Activated naive CD4-positive, alpha-beta T cell (primary cell): ENCODE measurements at places on chromosomes 2 and 18.

DNA sequence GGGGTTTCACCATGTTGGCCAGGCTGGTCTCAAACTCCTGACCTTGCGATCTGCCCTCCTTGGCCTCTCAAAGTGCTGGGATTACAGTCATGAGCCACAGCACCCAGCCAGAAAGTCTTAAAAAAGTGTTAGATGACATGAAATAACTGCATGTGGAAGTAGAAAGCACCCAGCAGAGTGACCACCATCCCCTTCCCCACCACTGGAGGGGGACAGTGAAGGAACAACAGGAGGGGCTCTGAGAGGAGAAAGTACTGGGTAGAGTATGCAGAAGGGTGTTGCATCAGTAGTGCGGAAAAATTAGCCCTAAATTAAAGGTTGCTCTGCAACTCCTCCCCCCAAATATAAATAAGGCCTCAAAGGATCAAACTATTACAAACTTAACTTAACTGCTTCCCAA lies 230.5 kb downstream of the ZNF521 start:
- no peak for DNase-seq

DNA sequence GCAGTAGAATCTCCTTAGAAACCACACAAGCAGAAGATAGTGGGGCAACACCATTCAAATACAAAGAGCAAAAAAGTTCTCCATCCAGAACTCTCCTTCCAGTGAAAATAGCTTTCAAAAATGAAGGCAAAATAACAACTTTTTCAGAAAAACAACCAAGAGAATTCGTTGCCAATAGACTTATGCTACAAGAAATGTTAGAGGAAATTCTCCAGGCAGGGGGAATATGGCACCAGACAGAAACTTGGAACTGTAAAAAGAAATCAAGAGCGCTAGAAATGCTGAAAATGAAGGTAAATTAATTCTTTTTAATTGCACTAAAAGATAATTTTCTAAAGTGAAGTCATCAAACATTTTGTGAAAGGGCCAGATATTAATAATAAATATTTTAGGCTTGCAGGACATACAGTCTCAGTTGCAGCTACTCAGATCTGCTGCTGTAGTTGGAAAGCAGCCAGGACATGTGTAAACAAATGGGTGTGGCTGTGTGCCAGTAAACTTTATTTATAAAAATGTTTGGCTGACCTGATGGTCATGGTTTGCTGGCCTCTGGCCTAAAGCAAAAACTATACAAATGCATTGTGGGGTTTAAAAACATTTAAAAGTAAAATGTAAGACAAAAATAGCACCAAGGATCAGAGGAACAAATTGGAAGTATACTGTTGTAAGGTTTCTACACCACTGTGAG lies 73.7 kb upstream of the TGFA start:
- no peak for DNase-seq

GRCh38 chr2:240246173-240246820 lies 105.8 kb upstream of the OTOS start:
- DNase-seq, result no peak

GRCh38 chr2:151246152-151246551 lies 15.5 kb downstream of the RBM43 start:
- no peak for DNase-seq

GRCh38 chr2:224778474-224778877 lies 62.3 kb upstream of the CCDC195 start:
- peak; percentile 24 for DNase-seq

- no peak for DNase-seq
Observed at GRCh38 chr2:102592601-102593000, 26.8 kb upstream of the SLC9A2 start.

GRCh38 chr2:151906633-151906998 lies 78.4 kb upstream of the ARL5A start:
- no peak for DNase-seq

DNA sequence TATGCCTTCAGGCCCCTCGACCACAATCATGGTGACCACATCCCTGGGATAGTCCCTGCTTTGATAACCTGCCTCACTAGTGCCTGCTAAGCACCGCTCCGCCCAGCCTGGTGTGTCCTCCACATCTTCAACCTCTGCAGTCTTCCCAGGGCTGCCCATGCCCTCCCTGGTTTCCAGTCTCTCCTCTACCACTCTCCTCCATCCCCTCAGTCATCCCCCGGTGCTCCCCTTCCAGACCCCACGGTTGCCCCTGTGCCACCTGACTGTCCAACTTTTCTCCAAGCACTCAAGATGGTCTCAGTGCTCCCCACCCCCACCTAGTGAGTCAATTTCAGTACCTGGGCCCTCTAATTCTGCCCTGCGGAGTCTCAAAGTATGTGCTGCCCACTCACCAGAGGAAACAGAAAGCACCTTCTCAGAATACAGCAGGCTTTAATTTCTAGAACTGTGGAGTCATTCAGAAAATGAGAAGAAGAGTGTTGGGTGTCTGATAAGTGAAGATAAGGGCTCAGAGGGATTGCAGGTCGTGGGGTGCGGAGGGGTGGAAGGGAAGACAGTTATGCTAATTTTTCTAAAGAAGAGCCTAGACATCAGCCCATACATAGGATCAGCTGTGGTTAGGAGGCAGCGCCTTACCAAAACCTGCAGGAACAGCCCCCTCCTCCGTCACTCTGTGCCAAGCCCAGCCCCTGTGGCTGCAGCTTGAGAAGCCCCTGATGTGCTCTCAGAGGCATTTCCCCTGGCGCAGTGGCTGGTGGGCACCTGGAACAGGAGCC lies 53.6 kb upstream of the CAB39 start:
- DNase-seq, result no peak

DNA sequence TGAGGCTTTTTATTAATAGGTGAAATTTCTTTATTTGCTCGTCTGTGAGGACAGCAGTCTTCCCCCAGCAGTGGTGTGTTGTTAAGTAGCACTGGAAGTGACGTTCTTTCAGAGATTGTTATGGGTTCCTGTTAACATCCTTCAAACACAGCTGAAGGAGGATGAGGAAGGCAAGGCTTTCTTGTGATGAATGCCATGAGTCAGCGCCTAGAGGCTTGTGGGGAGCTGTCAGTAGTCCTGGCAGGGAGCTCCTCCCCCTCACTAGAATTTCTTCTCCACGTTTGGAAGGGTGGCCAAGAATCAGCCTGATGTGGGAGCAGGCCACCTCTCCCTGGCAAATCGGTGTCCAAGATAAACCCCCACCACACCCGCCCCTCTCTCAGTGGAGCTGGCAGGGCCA lies 113.2 kb downstream of the ARHGEF4 start:
- no peak for DNase-seq
